Muscle of arm (tissue), 14 donors: ENCODE measurements at places on chromosomes 7 and 10.

DNA sequence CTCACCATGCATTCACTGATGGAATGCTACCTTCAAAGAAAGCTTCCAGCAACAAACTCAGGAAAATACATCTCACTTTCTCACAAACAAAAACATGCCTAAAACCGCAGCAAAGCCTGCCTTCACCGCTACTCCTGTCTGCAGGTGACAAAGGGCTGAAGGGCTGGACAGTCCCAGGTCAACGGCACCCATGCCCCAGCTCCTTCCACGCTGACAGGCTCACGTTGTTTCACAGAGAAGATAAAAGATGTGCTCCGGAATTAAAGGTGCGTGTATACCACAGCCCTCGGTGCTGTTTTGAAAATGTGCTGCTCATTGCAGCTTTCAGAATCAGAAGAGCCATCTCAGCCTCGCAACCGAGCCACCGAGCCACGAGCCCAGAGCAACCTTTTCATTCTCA lies 445.0 kb downstream of the PTPRN2 start:
- DNase-seq, result no peak

GRCh38 chr7:1695800-1696454 lies 25.9 kb downstream of the ELFN1 start:
- no peak for DNase-seq

GRCh38 chr7:125467996-125468854 lies 538.6 kb upstream of the POT1 start:
- no peak for DNase-seq

GRCh38 chr10:71434760-71435394 lies 38.2 kb downstream of the CDH23 start:
- DNase-seq, result no peak

DNA sequence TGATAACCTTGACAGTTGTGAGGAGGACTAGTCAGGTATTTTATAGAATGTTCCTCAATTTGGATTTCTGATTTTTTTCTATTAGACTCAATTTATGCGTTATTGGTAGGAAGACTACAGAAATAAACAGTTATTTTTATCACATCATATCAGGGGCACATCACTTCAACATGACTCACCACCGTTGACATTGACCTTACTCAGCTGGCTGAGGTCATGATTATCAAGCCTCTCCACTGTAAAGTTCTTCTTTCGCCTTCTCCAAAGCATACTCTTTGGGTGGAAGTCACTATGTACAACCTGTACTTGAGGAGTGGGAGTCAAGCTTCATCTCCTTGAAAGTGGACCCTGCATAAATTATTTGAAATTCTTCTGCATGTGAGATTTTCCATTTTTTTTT lies 194.3 kb upstream of the IGFBP3 start:
- DNase-seq, result no peak

GRCh38 chr7:20401861-20402746 lies 71.4 kb downstream of the ITGB8 start:
- DNase-seq, result peak; percentile 38

DNA sequence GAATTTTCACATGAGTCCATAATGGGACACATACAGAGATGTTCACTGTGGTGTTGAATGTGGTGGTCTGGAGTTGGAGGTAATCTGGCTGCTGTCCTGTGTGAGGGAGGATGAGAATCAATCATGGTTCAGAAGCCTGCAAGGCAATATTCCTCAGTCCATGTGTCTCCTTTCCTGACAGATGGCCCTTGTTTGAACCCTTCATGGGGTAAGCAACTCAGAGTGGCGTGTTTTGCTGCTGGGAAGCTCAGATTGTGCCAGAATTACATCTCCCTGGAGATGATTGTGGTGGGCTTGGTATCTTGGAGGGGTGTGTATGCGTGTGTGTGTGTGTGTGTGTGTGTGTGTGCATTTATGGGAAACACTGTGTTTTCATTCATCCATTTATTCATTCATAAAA lies 44.5 kb upstream of the COMTD1 start:
- no peak for DNase-seq

GRCh38 chr10:123999261-123999660 lies 94.1 kb downstream of the CHST15 start:
- no peak for DNase-seq

DNA sequence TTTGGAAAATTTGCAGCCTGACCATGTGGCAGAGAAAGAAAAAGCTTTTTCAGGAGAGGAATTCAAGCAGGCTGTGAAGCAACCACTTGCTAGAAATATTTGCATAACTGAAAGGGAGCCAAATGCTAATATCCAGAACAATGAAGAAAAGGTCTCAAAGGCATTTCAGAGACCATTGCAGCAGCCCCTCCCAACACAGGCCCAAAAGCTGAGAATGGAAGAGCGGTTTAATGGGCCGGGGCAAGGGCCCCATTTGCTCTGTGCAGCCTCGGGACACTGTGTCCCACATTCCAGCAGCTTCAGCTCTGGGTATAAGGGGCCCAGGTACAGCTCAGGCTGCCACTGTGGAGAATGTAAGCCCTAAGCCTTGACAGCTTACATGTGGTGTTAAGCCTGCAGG lies 918.1 kb upstream of the POT1 start:
- DNase-seq, result no peak

DNA sequence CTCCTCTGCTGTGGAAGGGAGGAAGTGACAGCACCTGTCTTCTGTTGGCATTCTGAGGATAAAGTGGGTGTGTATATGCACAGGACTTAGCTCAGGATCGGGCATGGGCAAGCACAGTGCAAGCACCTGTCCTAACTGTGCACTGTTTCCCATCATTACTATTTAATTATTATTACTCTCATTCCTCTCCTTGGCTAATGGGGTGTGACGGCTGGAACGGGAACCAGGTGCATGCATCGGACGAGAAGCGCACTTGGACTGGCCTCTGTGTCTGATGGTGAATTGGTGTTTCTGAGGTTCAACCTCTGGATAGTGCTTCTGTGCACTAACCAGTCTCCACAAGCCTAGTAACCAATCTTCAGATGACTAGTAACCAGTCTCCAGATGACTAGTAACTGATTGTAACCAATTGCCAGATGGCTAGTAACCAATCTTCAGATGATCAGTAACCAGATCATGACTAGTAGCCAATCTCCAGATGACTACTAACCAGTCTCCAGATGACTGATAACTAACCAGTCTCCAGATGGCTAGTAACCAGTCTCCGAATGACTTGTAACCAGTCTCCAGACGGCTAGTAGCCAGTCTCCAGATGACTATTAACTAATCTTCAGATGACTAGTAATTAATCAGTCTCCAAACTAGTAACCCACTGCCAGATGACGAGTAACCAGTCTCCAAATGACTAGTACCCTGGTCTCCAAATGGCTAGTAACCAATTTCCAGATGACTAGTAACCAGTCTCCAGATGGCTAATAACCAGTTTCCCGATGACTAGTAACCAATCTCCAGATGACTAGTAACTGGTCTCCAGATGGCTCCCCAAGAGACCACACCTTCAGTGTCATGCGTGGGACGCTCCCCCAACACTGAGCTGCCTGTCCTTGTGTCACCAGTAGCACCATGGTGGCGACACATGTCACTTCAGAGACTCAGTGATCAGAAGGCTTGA lies 85.8 kb downstream of the PAXIP1 start:
- no peak for DNase-seq

DNA sequence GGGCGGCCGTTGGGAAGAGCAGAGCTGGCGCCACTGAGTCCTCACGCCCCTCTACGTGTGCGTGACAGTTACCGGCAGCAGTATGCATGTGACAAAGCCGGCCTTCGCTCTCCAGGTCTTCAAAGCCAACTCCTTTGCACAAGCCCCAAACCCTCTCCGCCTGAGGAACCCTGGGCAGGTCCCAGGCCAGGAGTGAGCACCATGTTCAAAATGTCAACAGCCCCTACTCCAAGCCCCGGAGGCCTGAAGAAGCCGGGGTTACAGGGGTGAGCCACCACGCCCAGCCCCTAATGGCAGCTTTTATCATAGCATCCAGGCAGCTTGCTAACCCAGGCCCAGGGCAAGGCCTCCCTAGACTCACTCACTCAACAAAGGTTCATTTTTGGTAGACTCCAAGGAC lies 70.8 kb downstream of the OAT start:
- DNase-seq, result no peak

DNA sequence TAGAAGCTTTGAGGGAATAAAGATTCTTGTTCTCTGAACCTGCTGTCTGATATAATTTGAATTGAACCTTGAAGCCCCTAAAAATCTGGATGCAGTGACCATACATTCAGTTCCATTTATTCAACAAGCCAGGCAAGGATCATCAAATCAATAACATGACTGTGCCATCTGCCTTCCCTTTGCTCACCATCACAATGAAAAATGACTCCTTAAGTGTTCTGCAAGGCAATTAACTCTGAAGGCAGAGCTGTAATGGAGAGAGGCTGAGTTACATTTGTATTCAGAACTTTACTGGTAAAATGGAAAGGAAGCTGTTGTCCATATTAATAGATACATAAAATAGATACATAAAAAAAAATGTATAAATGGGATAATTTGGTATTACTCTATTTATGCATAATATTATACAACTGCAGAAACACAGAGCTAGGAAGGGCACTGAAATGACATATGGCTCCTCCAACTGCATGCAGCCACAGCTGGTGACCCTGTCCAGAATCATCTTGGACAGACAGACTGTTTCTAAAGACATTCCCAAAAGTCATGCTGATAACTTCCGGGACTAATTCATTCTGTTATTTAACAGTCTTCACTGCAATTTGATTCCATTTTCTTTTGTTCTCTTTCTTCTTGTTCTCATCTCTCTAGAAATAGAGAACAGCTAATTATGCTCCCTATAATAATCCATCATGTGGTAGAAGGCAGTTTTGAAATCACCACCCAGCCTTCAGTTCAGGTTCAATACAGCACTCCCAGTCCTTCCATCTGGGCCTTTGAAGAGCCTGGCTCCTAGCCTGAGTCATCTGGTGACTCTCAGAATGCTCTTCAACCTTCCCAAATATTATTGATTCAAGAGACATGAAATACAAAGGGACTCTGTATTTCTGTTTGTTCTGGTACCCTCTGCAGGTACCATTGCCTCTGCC lies 412.6 kb downstream of the GFRA1 start:
- DNase-seq, result no peak

GRCh38 chr7:1065585-1066241 lies 21.4 kb downstream of the GPR146 start:
- DNase-seq, result peak; percentile 75
